ENCODE measurements at places on chromosomes 3 and 15.

DNA sequence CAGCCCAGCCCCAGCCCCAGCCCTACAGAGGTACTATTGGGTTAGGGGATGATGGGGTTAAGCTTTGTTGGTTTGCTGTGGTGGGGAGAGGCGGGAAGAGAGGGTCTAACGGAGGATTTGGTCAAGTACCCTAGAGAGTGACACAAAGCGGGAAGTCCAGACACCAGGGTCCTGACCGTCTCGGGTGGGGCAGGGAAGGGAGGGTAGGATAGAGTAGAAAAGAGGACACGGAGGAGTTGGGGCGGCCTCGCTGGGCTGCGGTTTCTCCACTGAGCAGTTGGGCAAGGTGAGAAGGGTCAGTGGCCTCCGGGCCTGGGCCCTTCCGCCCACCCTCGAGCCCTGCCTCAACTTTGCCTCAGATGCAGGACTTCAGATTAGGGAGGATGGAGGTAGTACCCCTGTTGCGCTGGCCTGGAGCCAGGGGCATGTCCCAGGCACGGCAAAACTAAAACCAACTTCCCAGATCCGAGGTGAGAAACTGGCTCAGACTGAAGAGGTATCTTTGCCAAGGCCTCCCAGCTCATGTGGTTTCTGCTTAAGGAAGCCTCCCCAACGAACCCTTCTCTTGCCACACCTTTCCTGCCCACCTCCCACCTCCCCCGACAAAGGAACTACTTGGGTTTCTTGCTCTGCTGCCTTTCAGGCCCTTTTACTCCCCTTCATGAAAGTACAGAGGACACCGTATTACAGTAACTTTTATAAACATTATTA is 551 bp downstream of the PML start:
- DNase-seq, result no peak

- DNase-seq, result no peak
Measured at GRCh38 chr3:105722943-105723556, 145.8 kb downstream of the CBLB start.

- DNase-seq, result no peak
Measured at GRCh38 chr15:37758412-37758811, 176.0 kb upstream of the TMCO5A start.

GRCh38 chr3:32181365-32181764 is 57.1 kb upstream of the CMTM8 start:
- no peak for DNase-seq

DNA sequence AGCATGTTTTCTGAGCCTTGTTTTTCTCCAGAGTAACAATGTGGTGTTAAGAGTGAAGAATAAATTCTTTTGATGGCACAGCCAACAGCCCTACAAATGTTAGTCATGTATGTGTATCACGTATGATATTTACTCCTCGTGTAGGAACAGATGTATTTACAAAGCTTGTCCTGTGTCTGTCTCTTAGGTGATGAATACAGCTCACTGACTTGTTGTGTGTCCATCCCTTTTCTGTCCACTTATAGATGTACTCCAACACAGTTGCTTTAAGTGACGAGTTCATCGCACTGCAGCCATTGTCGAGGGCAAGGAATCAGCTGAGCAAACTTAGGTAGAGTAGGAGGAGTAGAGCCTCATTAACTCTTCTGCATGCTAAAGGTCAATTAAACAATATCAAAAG is 78.1 kb downstream of the DCUN1D1 start:
- no peak for DNase-seq

DNA sequence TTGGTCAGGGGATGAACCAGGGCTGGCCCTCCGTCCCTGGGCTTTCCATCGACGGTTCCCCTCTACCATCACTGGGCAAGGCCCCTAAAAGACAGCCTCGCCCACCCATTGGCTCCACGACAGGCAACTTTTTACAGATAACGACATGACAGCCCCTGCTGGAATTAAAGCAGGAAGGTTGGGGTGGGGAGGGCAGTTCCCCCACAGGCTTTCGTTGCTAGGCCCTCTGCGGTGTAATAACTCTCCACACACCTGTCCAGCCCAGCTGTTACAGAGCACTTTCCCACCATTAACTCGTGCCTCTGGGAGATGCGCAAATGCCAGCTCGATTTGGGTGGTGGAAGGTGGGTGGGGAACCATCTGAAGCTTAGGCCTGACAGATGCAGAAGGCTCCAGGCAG is 264.2 kb upstream of the TLE3 start:
- DNase-seq, result no peak

- no peak for DNase-seq
Measured at GRCh38 chr3:133460809-133461208, 61.0 kb downstream of the BFSP2 start.

- no peak for DNase-seq
Measured at GRCh38 chr3:191644291-191644690, 183.3 kb downstream of the PYDC2 start.

DNA sequence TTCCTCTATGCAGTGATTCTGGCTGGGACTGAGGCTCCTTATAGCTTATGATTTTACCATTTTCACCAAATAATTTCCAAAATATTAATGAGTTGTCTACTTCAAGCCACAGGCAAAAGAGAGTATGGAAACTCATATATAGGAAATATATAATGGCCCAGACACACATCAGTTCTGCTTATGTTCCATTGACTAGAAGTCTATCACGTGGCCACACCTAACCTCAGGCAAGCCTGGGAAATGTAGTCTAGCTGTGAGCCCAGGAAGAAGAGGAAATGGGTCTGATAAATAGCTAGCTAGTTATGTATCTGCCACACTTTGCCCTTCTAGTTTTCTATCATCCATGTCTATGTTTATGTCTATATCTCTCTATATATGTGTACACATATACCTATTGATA is 195.1 kb downstream of the OTOL1 start:
- DNase-seq, result no peak

GRCh38 chr15:94682171-94682570 is 450.8 kb downstream of the MCTP2 start:
- no peak for DNase-seq
